ENCODE measurements at places on chromosomes 3 and 15. TPM values are rescaled to one million over a fixed set of nuclear protein-coding genes. Genes with fewer than 3 reads are reported as not detected.
A peak's percentile ranks its signal among the peaks of the same experiment; 100 is the strongest.

GRCh38 chr3:123652342-123652984 is 67.6 kb upstream of the HACD2 start:
- H3K36me3 ChIP-seq: peaks cover 47% of the 10 kb centered on the region
- H3K27ac ChIP-seq: peak overlapping the region; percentile 78
- H3K4me3 ChIP-seq: no peak overlapping the region
- H3K4me1 ChIP-seq: peaks cover 49% of the 10 kb centered on the region
- DNase-seq: peak; percentile 88

GRCh38 chr3:196344663-196345062 is 6.5 kb upstream of the TM4SF19 start:
- H3K4me1 ChIP-seq: no peaks in the 10 kb centered on the region
- H3K4me3 ChIP-seq: no peak overlapping the region
- no peak for DNase-seq
- no peaks in the 10 kb centered on the region for H3K36me3 ChIP-seq
- H3K27ac ChIP-seq: no peak overlapping the region

- H3K36me3 ChIP-seq: peaks cover 68% of the 10 kb centered on the region
- no peaks in the 10 kb centered on the region for H3K27me3 ChIP-seq
- DNase-seq: no peak
- no peak overlapping the region for H3K27ac ChIP-seq
Measured at GRCh38 chr15:42329161-42329560, 30.1 kb upstream of the CAPN3 start.

- DNase-seq: no peak
Measured at GRCh38 chr15:89888214-89888804, 5.5 kb downstream of the AP3S2 start.

Gene ALS2CL
- total RNA-seq: 64.5 TPM

GRCh38 chr3:38689346-38689745 is 39.9 kb upstream of the SCN5A start:
- no peak overlapping the region for H3K27ac ChIP-seq
- H3K36me3 ChIP-seq: no peaks in the 10 kb centered on the region

DNA sequence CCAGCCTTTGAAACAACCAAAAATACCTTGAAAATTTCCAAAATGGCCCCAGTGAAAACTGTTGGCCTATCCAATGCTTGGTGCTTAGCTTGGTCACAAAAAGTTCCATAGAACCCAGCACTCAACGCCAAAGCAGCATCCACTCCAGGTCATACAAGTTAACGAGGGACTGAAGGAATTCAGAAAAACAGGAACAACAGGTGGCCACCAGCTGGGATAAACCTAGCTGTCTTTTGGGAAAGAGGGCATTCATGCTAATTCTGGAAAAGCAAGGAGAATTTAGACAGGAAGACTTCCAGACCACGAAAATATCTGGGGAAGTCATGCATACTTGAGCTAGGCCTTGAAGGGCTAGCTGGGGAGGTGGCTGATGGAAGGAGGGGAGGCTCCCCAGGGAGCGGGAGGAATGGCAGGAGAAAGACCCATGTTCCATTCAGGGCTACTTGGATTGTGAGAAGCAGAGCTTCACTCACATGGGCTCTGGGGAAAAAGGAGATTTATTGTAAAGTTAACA is 28.6 kb downstream of the COLQ start:
- H3K27me3 ChIP-seq: no peaks in the 10 kb centered on the region
- no peaks in the 10 kb centered on the region for H3K36me3 ChIP-seq
- no peak overlapping the region for H3K27ac ChIP-seq
- DNase-seq: no peak
- no peak overlapping the region for H3K4me3 ChIP-seq
- H3K4me1 ChIP-seq: no peaks in the 10 kb centered on the region

DNA sequence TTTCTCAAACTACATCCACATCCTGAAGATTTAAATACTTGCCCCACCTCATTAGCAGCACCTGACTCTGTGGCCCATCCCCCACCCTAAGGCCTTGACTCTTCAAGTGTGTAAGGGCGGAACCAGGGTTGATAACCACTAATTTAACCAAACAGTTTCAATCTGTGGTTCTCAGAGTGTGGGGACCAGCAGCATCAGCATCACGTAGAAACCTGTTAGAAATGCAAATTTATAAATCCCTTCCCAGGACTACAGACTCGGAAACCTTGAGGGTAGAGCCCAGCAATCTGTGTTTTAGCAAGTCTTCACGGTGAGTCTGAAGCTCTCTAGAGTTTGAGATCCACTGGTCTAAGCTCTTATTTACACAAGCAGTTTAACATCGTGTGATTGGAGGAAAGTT is 12.4 kb downstream of the GNB4 start:
- no peak overlapping the region for H3K4me3 ChIP-seq
- no peaks in the 10 kb centered on the region for H3K36me3 ChIP-seq
- H3K27ac ChIP-seq: no peak overlapping the region
- no peak for DNase-seq
- no peaks in the 10 kb centered on the region for H3K27me3 ChIP-seq

GRCh38 chr15:41937568-41937923 is 34.8 kb downstream of the EHD4 start:
- no peak for DNase-seq
- H3K4me1 ChIP-seq: peaks cover 53% of the 10 kb centered on the region
- peak overlapping the region; percentile 79 for H3K27ac ChIP-seq
- peaks cover 19% of the 10 kb centered on the region for H3K36me3 ChIP-seq
- no peak overlapping the region for H3K4me3 ChIP-seq

Gene CFAP44
- 10.3 TPM for total RNA-seq

GRCh38 chr3:63523100-63523499 is 129.4 kb upstream of the SNTN start:
- DNase-seq: no peak
- H3K27me3 ChIP-seq: no peaks in the 10 kb centered on the region
- H3K4me1 ChIP-seq: no peaks in the 10 kb centered on the region
- H3K36me3 ChIP-seq: no peaks in the 10 kb centered on the region

Gene MEGF11
- 3.0 TPM for total RNA-seq

GRCh38 chr3:161137260-161137659 is 32.1 kb upstream of the B3GALNT1 start:
- H3K4me1 ChIP-seq: no peaks in the 10 kb centered on the region
- H3K27me3 ChIP-seq: no peaks in the 10 kb centered on the region
- H3K27ac ChIP-seq: no peak overlapping the region
- H3K4me3 ChIP-seq: no peak overlapping the region

GRCh38 chr3:100891033-100891432 is 102.2 kb downstream of the ABI3BP start:
- H3K36me3 ChIP-seq: no peaks in the 10 kb centered on the region
- H3K4me3 ChIP-seq: no peak overlapping the region
- no peaks in the 10 kb centered on the region for H3K4me1 ChIP-seq
- no peaks in the 10 kb centered on the region for H3K27me3 ChIP-seq

Gene WDR93
- not detected for total RNA-seq

- no peaks in the 10 kb centered on the region for H3K27me3 ChIP-seq
- H3K27ac ChIP-seq: no peak overlapping the region
- DNase-seq: no peak
- H3K36me3 ChIP-seq: no peaks in the 10 kb centered on the region
- no peaks in the 10 kb centered on the region for H3K4me1 ChIP-seq
Measured at GRCh38 chr3:98115717-98116116, 14.8 kb upstream of the OR5H1 start.

DNA sequence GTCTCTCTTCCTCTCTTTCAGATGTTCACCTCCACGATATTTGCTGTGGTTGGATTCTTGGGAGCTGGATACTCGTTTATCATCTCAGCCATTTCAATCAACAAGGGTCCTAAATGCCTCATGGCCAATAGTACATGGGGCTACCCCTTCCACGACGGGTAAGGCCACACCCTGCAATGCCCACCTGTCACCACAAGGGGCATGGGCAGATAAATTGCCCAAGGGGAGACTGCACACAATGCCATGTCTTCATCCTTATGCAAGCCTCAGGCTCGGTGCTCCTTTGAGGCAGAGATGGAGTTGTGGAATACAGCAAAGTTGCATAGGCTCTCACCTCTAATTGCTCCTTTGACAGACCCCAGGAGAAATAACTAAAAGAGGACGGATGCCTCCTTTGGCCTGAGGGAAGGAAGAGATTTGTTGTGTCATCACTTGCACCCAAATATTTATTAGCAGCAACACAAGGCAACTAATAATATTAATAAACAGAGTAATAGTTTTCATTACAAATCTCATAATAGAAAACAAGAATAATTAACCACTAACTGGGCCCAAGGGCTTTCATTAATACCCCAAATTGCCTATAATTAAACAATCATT is 13.2 kb downstream of the TM4SF4 start:
- no peaks in the 10 kb centered on the region for H3K27me3 ChIP-seq
- H3K27ac ChIP-seq: no peak overlapping the region
- no peaks in the 10 kb centered on the region for H3K4me1 ChIP-seq
- H3K4me3 ChIP-seq: no peak overlapping the region
- H3K36me3 ChIP-seq: no peaks in the 10 kb centered on the region

Gene IQCF5
- not detected for total RNA-seq

DNA sequence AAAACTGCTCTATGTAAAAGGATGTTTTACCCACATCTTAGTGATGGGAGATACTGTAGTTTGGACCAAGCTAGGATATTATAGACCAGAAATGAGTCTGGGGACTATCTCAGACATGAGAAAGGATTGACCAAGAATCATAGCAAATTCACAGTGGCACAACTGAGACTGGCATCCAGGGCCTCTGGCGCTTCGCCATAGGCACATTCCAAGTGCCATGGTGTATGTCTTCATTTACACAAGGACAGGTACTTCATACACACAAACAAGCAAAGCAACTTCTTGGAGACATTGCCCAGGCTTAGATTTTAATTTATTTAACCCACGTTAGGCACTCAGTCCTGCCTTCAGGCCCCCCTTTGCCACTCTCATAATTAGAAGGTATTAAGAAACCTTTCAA is 28.9 kb downstream of the CACNA1D start:
- no peak overlapping the region for H3K4me3 ChIP-seq
- H3K27ac ChIP-seq: no peak overlapping the region
- H3K36me3 ChIP-seq: no peaks in the 10 kb centered on the region
- DNase-seq: no peak
- H3K27me3 ChIP-seq: no peaks in the 10 kb centered on the region

- DNase-seq: no peak
- no peaks in the 10 kb centered on the region for H3K36me3 ChIP-seq
- H3K27me3 ChIP-seq: no peaks in the 10 kb centered on the region
- no peak overlapping the region for H3K4me3 ChIP-seq
- no peak overlapping the region for H3K27ac ChIP-seq
Measured at GRCh38 chr3:106167728-106168127, 298.9 kb upstream of the CBLB start.

GRCh38 chr3:152518346-152518745 is 249.6 kb downstream of the MBNL1 start:
- H3K4me1 ChIP-seq: no peaks in the 10 kb centered on the region
- no peak overlapping the region for H3K4me3 ChIP-seq
- H3K27me3 ChIP-seq: no peaks in the 10 kb centered on the region
- DNase-seq: no peak

Gene SLC30A4
- 6.7 TPM for total RNA-seq

DNA sequence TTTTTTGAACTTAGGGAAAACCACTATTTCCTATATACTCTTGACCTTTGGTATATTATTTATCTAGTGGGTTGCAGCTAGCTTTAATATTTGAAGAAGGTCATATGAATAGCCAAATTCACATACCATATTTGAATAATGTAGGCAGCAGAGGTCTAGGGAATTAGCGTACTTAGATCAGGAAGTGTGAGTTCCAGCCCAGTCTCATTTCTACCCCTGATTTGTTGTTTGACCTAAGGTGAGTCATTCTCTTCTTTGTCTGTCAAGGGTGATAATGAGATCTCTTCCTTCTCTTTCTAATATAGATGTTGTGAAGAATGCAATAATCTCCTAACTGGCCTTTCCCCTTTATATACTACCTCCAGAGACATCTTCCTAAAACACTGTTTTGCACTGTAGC is 36.6 kb upstream of the ZPLD1 start:
- no peak overlapping the region for H3K27ac ChIP-seq
- DNase-seq: no peak
- H3K36me3 ChIP-seq: no peaks in the 10 kb centered on the region
- no peak overlapping the region for H3K4me3 ChIP-seq

- H3K27me3 ChIP-seq: no peaks in the 10 kb centered on the region
- H3K4me3 ChIP-seq: no peak overlapping the region
- no peaks in the 10 kb centered on the region for H3K4me1 ChIP-seq
- no peak for DNase-seq
- no peaks in the 10 kb centered on the region for H3K36me3 ChIP-seq
Measured at GRCh38 chr3:110577854-110578253, 493.8 kb upstream of the NECTIN3 start.

Gene KCNAB1
- total RNA-seq: 3.2 TPM

Gene SCAANT1
- total RNA-seq: not detected

- H3K27me3 ChIP-seq: no peaks in the 10 kb centered on the region
- no peak for DNase-seq
- no peak overlapping the region for H3K27ac ChIP-seq
Measured at GRCh38 chr3:182936239-182936917, 44.0 kb downstream of the DCUN1D1 start.

DNA sequence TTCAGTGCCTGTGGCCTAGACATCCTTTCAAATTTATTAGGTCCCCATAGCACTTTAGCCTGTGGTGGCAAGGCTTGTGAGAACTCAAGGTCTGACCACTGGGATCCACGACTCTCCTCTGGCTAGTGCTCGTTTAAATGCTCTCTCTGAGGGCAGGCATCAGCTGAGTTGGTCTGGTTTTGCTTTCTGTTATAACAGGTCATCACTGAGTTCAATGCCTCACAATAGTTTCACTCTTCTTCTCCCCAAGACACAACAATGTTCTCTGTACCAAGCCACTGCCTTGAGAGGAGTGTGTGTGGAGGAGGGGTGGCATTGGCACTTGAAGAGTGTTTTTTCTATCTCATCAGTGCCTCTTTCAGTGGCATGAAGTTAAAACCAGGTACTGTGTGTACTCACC is 7.6 kb downstream of the OR5K4 start:
- no peak for DNase-seq
- no peaks in the 10 kb centered on the region for H3K4me1 ChIP-seq
- H3K27ac ChIP-seq: no peak overlapping the region
- H3K36me3 ChIP-seq: no peaks in the 10 kb centered on the region
- no peak overlapping the region for H3K4me3 ChIP-seq
- H3K27me3 ChIP-seq: no peaks in the 10 kb centered on the region

- H3K27ac ChIP-seq: no peak overlapping the region
- H3K27me3 ChIP-seq: no peaks in the 10 kb centered on the region
- no peaks in the 10 kb centered on the region for H3K36me3 ChIP-seq
- peaks cover 16% of the 10 kb centered on the region for H3K4me1 ChIP-seq
- H3K4me3 ChIP-seq: peak overlapping the region; percentile 79
Measured at GRCh38 chr15:89244574-89244903, 760 bp downstream of the FANCI start.

DNA sequence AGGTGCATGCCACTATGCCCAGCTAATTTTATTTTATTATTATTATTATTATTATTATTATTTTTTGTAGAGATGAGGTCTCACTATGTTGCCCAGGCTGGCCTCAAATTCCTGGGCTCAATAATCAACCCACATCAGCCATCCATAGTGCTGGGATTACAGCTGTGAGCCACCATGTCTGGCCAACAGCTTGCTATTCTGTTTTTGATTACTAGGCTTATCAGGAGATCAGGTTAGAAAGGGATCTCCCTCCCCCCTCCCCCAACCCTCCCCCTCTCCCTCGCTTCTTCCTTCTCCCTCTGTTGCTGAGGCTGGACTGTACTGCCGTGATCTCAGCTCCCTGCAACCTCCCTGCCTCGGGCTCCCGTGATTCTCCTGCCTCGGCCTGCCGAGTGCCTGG is 8.6 kb downstream of the CLN6 start:
- H3K36me3 ChIP-seq: no peaks in the 10 kb centered on the region
- no peak overlapping the region for H3K27ac ChIP-seq
- no peak for DNase-seq
- peaks cover 5% of the 10 kb centered on the region for H3K4me1 ChIP-seq
